Large intestine (tissue), 12 donors: ENCODE measurements at places on chromosomes 11 and 22. TPM values are rescaled to one million over a fixed set of nuclear protein-coding genes. Genes with fewer than 3 reads are reported as not detected.
A peak's percentile ranks its signal among the peaks of the same experiment; 100 is the strongest.

DNA sequence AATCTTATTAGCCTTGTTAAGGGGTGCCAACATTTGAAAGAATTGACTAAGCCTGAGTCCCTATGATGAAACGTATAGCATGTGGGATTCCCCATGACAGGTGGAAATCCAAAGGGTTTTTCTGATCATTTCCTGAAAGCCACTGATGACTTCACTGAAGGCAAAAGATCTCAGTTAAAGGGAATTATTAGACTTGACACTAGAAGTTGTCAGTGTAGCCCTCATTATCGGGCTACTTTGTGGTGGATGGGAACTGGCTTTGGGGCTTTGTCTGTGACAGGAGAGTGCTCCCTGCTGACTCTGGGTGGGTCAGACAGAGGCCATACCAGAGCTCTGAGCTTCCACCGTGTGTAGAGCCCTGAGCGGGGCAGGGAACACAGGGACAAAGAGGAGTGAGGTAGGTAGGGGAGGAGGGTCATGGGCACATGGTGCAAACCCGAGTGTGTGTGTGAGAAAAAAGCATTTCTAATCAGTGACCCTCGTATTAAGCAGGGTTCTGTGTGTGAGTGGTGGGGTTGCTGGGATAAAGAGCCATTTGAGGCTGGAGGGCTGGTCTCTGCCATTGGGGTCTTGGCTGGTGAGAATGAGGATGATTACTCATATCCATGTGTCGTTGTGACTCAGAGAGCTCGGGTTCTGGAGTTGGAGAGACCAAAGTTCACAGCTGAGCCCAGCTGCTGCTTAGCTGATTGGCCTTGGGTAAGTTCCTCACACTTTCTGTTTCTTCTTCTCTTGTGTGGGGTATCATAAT, 101.1 kb downstream of the GRIK4 start:
- peak; percentile 80 for DNase-seq

DNA sequence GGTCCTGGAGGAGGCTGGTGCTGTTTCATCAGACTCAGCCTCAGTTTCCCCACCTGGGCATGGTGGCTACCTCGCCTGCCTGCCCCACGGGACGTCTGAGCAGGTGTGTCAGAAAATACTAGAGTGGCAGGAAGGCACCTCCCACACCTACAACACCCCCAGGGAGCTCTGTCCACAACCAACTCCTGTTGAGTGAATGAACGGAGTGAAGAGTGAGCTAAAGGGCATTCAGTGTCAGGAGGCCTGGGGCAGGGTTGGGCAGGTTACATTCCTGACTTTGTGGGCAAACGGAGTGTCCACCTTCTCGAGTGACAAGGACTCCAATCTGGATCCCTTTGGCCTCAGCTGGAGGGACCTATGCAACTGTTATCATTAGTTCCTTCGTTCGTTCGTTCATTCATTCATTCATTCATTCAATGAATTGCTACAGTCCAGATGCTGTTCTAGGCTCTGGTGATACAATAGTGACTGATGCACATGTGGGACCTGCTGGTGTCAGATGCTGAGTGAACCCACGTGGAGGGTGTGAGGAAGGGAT, 195.2 kb downstream of the CTTN start:
- no peak for DNase-seq

GRCh38 chr11:88315015-88315414, 22.5 kb downstream of the CTSC start:
- DNase-seq, result no peak

GRCh38 chr22:39733191-39733590, 160.4 kb downstream of the ENTHD1 start:
- DNase-seq, result no peak

GRCh38 chr11:63761188-63761587, 7.4 kb downstream of the ZFTA start:
- DNase-seq, result no peak

- DNase-seq, result no peak
Observed at GRCh38 chr11:12157241-12157661, 46.9 kb downstream of the MICAL2 start.

GRCh38 chr11:120135838-120136237, 2.1 kb downstream of the TRIM29 start:
- no peak for DNase-seq

DNA sequence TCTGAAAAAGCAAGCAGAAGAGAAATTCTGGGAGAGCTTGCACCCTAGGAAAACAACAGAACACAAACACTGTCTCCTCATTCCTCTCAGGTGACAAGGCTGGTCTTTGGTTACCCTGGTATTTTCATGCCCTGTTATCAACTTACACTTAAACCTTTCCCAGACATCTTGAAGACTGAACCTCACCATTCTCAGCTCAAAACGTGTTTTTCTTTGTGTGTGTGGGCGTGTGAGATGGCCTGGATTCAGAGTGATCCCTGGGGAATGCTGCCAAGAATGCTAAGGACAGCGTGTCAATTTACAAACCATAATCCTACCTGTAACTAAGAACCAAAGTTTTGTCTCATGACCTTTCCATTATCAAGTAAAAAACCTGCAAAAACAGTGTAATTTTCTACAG, 33.3 kb downstream of the ELF5 start:
- no peak for DNase-seq

DNA sequence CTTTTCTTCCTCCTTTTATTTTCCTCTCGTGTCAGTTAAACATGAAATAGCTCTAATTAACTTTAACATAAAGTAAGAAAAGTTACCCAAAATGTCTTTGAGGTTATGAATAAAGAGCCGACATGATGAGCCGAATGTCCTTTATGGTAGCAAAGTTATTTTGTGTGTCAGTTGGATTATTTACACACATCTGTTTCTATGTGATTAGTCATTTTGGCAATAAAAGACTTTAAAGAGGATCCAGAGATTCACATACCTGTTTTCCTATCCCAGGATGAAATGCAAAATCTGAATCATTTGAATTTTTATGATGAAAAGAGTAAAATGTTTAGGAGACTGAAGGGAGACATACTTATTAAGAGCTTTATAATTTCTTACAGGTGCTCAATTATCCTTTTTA, 34.0 kb upstream of the TECTA start:
- DNase-seq, result no peak

DNA sequence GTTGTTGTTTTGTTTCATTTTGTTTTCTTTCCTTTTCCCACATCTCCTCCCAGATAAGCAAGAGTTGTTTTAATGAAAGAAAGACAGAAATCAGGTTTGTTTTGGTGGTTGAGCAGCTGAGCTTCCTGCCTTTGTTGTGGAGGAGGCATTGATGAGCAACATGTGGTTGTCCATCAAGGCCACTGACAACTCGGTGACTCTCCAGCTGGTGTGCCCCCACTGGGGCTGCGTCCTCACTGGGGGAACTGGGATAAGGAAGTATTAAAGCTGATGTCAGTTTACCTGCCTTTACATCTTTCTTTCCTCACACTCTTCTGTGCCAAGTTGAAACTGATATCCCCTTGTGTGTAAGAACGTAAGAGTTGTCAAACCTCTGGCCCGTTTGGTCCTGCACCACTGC, 5.9 kb downstream of the VPS26B start:
- no peak for DNase-seq

DNA sequence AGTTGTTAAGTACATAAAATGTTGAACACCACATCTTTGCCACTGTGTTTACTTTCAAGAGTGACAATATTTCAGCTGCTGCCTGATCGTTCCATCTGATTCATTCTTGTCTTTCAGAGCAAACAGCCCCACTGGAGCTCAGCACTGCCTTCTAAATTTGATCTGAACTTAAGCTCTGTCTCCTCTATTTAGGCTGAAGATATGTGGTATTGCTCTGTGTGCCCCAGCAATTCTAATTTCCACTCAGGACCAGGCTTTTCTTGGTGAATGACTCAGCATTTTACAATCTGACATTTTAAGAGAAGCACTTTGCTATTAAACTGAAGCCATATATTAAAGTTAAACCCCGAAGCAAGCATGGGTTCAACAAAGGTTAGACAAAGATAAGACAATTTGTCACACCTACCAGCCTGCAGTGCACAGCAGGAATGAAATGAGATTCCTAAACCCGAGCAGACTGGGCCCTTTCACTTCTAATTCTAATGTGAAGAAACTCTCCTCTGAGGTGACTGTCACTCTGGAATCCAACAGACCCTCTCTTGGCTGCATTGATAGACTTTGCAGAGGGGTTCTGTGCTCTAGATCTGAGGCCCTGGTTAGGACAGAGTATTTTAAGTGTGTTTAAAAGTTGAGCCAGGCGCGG, 41.7 kb upstream of the PLET1 start:
- no peak for DNase-seq

- no peak for DNase-seq
Observed at GRCh38 chr11:109480251-109480650, 58.3 kb downstream of the C11orf87 start.

- peak; percentile 27 for DNase-seq
Observed at GRCh38 chr11:65927904-65928397, 8.7 kb downstream of the DRAP1 start.

- DNase-seq, result no peak
Observed at GRCh38 chr11:61528114-61528513, 19.6 kb downstream of the LRRC10B start.

The PGGHG gene
- polyA plus RNA-seq, result 53.8 TPM

The MIOX gene
- polyA plus RNA-seq, result 0.60 TPM

The ASRGL1 gene
- polyA plus RNA-seq, result 5.4 TPM

The OR8I2 gene
- polyA plus RNA-seq, result not detected

The ZFTA gene
- polyA plus RNA-seq, result 48.8 TPM
